ENCODE measurements at places on chromosomes 6 and 20.

DNA sequence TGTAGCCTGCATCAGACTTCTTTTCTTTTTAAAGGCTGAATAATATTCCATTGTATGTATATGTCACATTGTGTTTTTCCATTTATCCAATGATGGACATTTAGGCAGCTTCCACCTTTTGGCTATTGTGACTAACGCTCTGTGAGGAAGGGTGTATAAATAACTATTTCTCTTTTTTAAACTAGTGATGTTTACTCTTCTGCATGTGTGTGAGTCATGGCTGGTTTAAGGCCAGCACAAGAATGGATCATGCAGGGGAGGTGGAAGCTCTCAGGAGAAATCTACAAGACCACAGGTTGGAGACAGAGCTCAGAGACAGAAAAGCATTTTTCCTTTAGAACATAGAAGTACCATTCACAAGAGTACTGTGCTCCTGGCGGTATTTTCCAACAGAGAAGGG lies 307.2 kb downstream of the SOX4 start:
- DNase-seq: no peak

DNA sequence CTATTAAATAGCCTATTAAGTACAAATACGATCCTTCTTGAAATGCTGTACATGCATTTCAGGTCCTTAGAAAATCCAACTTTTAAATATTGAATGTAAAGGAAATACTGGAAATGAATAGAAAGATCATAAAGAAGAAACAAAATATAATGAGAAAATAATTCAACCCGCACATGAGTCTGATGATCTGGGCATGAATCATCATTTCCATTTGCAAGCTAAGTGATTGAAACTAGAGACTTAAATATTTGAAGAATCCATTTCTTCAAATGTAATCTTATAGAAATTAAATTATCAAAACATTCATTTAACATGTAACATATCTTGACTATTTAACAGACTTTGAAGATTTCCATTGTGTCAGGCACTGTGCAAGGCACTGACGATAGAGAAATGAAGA lies 977.0 kb downstream of the TFAP2A start:
- no peak for DNase-seq

- DNase-seq: no peak
These were observed 88.1 kb downstream of the MAP3K4 start for GRCh38 chr6:161079566-161080262.

- DNase-seq: no peak
These were observed 200.6 kb downstream of the GMPR start for GRCh38 chr6:16438718-16439591.

- no peak for DNase-seq
These were observed 197.1 kb upstream of the PLN start for GRCh38 chr6:118350881-118351430.

- no peak for DNase-seq
These were observed 7.8 kb downstream of the STX11 start for GRCh38 chr6:144158133-144158532.

DNA sequence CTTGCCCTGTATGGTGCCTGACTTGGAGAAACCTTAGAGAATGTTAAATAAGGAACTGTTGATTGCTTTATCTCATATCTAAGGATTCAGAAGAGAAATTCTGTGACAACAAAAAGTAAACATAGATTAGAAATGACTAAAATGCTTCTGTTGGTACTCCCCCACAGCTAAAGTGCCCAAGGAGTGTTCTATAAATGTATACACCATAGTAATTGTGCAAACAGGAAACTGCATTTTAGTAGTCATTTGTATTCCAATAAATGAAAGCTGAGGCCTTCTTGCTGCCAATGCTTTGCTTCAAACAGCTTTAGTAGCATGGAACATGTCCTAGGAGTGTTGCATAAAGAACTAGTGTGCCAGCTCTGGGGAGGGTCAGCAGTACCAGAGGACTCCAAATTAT lies 343.7 kb upstream of the IRAK1BP1 start:
- no peak for DNase-seq

GRCh38 chr6:16555550-16555949 lies 205.7 kb downstream of the ATXN1 start:
- DNase-seq: no peak

DNA sequence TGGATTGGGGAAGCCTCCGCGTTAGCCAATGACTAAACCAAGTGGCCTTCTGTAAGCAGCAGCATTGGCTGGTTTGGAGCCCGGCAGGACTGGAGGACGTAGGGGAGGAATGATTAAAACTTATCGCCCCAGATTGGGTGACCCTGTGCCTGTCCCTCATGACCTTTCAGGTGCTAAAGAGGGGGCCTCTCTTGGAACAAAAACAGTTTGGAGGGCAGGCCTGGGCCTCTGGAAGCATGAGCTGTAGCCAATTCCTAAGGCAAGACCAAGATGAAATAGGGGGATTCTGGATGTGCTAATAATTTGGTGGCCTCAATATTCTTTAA lies 1.4 kb downstream of the GMPR start:
- DNase-seq: no peak

GRCh38 chr6:150293019-150293418 lies 75.8 kb upstream of the IYD start:
- no peak for DNase-seq

- DNase-seq: peak; percentile 41
These were observed 823 bp downstream of the NHLRC1 start for GRCh38 chr6:18121580-18122127.

DNA sequence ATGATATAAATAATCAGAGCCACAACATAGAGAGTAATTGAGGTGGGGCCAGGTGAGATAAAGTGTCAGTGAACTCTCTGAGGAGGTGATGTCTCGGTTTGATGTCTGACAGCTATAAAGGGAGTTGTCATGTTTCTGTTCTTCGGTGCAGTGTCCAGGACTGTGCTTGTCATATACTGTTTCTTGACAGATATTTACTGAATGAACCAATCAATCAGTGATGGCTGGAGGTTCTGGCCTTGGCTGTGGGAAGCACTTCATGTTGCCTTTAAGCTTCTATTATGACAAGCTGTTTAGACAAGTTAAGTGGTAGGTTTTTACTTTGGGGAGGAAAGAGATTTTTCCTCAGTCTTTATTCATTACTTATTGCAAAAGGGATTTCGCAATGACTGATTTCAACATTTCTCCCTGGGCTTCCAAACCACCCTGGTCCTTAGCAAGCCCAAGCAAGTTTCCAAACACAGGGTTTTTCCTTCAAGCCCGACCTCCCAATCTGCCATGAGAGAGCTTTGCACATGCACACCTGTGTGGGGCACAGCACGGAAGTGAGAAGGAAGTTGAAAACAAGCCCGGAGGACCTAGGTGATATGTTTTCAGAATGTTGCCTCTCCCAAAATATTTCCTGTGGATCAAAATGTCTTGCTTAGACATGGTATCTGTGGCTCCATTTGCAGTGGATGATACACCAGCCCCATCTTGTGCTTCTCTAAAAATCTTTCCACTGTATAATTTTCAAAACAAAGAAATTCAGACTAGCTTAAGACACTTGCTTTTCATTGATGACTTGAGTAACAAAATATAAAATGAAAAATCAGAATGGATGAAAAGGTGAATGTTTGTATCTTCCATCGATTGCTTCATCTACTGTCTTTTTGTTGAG lies 567.3 kb upstream of the BTBD3 start:
- no peak for DNase-seq

- no peak for DNase-seq
These were observed 57.7 kb downstream of the RNF217 start for GRCh38 chr6:125019918-125020317.

GRCh38 chr6:152748843-152749242 lies 1.8 kb upstream of the VIP start:
- DNase-seq: no peak

- DNase-seq: no peak
These were observed 811.2 kb downstream of the MAFB start for GRCh38 chr20:39877788-39878187.

GRCh38 chr6:37725957-37726356 lies 28.3 kb upstream of the MDGA1 start:
- DNase-seq: no peak

GRCh38 chr6:16251706-16252105 lies 13.3 kb downstream of the GMPR start:
- no peak for DNase-seq

DNA sequence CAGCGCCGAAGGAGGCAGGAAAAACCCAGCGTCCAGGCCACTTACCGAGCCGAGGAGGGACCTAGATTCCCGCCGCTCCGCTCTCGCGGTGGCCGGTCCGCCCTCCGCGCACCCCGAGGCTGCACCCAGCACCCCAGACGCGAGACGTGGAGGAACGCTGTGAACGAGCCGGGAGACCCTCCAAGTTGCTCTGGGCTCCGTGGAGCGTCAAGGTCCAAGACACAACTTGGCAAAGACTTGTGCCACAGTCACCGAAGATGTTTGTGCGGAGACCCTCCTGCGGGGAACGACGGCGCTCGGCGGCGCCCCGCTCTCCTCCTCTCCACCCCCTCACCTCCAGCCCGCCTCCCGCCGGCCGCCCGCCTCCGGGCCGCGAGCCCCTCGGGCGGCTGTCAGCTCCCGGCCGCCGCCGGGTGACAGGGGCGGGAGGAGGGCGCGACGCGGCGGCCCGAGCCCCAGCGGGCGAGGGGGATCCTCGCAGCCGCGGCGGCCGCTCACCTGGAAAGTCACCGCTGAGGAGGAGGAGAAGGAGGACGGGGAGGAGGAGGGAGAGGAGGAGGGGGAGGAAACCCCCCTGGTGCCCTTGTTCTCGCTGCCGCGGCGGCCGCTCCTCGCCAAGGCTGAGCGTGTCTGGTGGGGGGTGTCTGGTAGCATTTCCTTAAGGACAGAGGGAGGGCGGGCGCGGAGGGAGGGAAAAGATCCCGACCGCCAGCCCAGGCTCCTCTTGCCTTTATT lies 637 bp upstream of the HIVEP2 start:
- peak; percentile 48 for DNase-seq

- no peak for DNase-seq
These were observed 76.7 kb downstream of the MYB start for GRCh38 chr6:135257631-135258405.

- DNase-seq: no peak
These were observed 44.9 kb upstream of the TMEM170B start for GRCh38 chr6:11492464-11493290.

DNA sequence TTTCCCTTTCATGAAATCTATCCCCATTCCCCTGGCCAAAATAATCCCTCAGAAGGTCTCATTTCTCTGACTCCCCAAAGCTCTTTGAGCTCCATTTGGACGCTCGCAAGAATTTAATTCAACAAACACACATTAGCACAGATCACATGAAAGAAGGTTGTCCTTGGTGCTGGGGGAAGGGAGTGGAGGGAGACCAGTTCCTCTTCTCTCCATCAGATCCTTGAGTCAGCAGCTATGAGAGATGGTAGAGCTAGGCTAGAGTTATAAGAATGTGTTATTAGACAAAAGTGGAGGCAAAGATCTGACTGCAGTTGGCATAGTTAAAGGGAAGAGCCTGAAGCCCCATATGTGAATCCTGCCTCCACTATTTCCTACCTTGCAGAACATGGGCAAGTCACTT lies 184.2 kb upstream of the CDYL start:
- DNase-seq: no peak

- no peak for DNase-seq
These were observed 63.3 kb downstream of the FAM50B start for GRCh38 chr6:3912361-3913076.

DNA sequence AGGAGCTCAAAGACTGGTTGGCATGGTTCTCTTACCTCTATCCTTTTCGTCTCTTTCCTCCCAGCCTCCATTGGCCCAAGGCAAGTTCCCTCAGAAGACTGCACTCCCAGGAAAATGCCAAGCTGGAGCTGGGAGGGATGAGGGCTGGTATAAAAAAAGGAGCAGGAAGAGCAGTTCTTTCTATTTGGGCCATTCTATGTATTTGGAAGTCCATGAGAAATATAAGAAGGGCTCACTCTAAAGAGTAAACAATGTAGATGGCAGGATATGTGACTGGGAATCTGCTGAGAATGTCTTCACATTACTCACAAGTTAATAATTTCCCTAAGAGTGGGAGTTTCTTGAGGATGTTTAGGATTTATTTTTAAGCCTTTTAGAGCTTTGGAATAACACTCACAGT lies 36.6 kb upstream of the ADTRP start:
- no peak for DNase-seq

DNA sequence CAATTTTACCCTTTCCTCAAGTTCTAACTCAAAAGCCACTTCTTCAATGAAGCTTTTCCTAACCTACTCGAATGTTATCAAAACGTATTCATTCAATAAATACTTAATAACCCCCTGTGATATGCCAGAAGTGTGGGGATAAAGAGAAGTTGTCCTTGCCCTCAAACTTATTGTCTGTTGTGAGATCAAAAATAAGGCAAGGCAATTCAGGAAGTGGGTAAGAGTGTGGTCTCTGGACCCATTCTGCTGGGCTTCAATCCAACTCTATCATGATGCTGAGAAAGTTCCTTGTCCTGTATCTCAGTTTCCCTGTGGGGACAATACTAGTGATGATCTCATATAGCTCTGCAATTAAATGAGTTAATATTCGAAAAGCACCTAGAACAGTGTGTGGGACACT lies 92.8 kb downstream of the PRDM1 start:
- DNase-seq: no peak

DNA sequence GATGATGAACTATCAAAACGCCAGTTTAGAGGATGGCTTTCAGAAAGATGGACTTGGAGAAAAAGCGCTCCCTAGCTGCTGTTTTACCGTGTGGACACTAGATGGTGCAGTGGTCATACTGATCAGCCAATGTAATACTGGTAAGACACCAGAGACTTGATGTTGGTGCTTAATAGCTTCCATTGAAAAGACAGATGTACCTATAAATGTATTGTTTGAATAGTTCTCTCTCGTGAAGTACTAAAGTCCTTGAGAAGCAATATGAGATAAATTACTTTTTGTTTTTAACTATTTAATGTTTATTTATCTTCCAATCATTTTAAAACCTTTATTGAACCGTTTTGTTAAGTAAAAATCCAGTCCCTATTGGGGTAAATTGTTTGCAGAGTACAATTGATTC lies 63.9 kb upstream of the FUCA2 start:
- peak; percentile 38 for DNase-seq

DNA sequence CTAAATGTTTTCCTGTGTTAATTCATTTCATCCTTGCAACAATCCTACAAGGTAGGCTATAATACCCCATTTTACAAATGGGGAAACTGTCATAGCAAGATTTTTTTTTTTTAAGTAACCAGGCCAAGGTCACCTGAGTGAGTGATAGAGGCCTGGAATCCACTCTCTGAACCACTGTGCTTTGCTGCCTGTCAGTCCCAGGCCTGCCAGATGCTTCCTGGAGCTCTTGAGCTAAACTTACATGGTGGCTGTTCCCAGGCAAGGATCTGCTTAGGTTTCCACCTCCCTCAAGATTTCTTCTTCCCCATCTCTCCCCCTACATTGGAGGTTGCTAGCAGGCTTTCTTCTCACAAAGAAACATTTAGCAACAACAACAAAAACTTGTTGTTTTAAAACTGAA lies 32.7 kb upstream of the RNF8 start:
- peak; percentile 61 for DNase-seq

DNA sequence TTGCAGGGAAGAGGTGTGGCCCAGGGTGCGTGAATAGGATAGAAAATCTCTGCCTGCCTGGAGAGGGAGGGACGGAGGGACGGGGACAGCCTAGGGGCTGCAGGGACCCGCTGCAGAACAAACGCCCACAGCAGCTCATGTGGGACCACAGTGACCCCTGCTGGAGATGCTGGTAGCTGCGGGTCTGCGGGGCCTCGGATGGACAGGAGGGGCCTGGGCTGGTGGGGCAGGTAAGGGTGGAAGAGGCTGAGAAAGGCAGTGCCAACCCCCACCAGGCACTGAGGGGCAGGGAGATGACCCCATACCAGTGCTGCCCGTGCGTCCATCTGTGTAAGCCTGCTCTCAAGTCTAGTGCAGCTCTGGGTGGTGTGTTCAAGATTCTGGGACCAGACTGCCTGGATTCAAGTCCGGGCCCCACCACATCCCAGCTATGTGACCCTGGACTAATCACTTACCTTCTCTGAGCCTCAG lies 39.4 kb downstream of the KIAA1755 start:
- DNase-seq: peak; percentile 86

Measured in WERI-Rb-1 (cell line).